ENCODE measurements at places on chromosomes 11 and 22.
A peak's percentile ranks its signal among the peaks of the same experiment; 100 is the strongest.

DNA sequence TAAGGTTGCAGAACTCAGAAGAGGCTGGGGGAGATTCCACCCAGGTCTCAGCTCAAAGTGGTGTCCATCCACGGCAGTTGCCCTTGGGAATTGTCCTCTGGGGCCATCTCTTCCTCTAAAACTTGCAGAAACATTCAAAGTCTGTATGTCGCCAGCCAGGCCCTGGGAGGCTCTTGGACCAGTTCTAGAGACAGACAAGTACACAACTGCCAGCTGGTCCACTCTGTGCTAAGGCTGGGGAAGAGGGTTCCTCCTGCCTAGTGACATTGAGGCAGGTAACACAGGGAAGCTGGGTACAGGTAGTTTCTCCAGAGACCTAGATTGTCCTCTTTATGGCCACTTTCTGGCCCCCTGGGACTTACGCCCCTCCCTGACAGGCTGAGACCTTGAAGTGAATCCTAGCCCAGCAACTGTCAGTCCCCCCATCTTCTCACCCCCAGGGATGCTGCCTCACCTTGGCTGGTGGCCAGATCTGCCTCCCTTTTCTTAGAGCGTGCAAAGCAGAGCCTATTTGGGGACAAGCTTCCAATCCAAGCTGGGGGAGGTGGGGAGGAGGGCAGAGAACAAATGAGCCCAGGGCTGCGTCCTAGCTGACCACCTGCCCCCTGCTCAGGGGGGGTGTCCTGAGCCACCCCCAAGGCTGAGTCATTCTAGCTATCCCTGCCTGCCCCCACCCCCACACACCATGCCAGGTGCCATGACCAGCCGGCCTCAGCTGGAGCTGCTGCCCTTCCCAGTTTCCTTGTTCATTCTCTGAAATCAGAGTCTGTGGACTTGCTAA lies 8.4 kb downstream of the FAM83F start:
- H3K27me3 ChIP-seq = peaks cover 8% of the 10 kb centered on the region
- DNase-seq = no peak
- no peak overlapping the region for H3K27ac ChIP-seq
- no peaks in the 10 kb centered on the region for H3K36me3 ChIP-seq

GRCh38 chr11:115366826-115367225 lies 137.4 kb downstream of the CADM1 start:
- no peak for DNase-seq
- H3K27ac ChIP-seq = no peak overlapping the region
- H3K4me3 ChIP-seq = no peak overlapping the region
- no peaks in the 10 kb centered on the region for H3K36me3 ChIP-seq

GRCh38 chr11:84497981-84498411 lies 1129.1 kb downstream of the DLG2 start:
- no peak for DNase-seq
- no peak overlapping the region for H3K27ac ChIP-seq
- peaks cover 11% of the 10 kb centered on the region for H3K27me3 ChIP-seq
- no peaks in the 10 kb centered on the region for H3K36me3 ChIP-seq
- no peak overlapping the region for H3K4me3 ChIP-seq
- no peaks in the 10 kb centered on the region for H3K4me1 ChIP-seq

GRCh38 chr22:38203090-38203810 lies 1.5 kb downstream of the MAFF start:
- H3K27me3 ChIP-seq = no peaks in the 10 kb centered on the region
- H3K4me1 ChIP-seq = peaks cover 20% of the 10 kb centered on the region
- peak overlapping the region; percentile 85 for H3K4me3 ChIP-seq
- DNase-seq = no peak
- H3K36me3 ChIP-seq = no peaks in the 10 kb centered on the region

- peak; percentile 45 for DNase-seq
- H3K36me3 ChIP-seq = peaks cover 2% of the 10 kb centered on the region
- H3K4me3 ChIP-seq = no peak overlapping the region
- peaks cover 12% of the 10 kb centered on the region for H3K4me1 ChIP-seq
- no peaks in the 10 kb centered on the region for H3K27me3 ChIP-seq
Observed at GRCh38 chr22:33519071-33519973, 401.0 kb downstream of the LARGE1 start.
